ENCODE measurements at places on chromosomes 16 and 17.

- no peaks in the 10 kb centered on the region for H3K36me3 ChIP-seq
- H3K27ac ChIP-seq = no peak overlapping the region
Observed at GRCh38 chr17:9521062-9521461, 54.6 kb downstream of the STX8 start.

DNA sequence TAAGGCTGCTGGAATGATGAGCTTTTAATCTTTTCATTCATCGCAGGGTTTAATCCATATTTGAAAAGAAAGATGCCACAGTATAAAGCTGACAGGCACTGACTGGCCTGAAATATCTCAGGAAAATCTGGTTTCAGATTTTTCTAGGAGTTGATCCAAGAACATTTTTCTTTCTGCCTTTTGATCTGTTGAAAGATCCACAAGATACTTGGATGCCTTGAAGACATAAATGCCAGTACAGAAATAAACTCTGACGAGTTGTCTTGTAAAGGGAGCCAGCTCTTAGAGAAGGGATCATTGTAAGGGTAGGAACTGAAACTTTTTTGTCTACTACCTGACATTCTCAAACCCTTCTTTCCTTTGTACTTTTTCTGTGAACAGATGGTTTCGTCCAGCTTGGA is 25.4 kb upstream of the KRT20 start:
- H3K27ac ChIP-seq = peak overlapping the region; percentile 91
- H3K4me1 ChIP-seq = peaks cover 48% of the 10 kb centered on the region
- no peaks in the 10 kb centered on the region for H3K27me3 ChIP-seq
- DNase-seq = no peak
- no peaks in the 10 kb centered on the region for H3K36me3 ChIP-seq

- no peaks in the 10 kb centered on the region for H3K27me3 ChIP-seq
- no peak for DNase-seq
- H3K4me3 ChIP-seq = peak overlapping the region; percentile 54
- peaks cover 11% of the 10 kb centered on the region for H3K4me1 ChIP-seq
Observed at GRCh38 chr17:47708312-47708863, 14.4 kb downstream of the TBKBP1 start.

DNA sequence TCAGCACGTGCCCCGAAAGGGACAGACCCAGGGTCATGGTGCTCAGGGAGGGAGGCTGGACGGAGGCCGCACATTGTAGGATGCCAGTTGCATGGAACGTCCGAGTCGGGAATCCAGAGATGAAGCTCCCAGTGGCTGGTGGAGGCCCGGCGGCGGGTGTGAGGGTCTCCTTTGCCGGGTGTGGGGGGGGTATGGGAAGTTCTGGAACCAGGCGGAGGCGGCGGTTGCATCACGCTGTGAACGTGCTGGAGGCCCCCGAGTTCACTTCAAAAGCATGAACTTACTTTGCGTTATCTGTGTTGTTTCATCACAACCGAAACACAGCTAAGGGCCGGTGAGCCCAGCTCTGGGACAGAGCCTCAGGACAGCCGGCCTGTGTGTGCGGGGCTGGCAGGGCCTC is 73.4 kb upstream of the GNG13 start:
- no peak overlapping the region for H3K27ac ChIP-seq
- no peak overlapping the region for H3K4me3 ChIP-seq
- no peaks in the 10 kb centered on the region for H3K27me3 ChIP-seq
- H3K4me1 ChIP-seq = no peaks in the 10 kb centered on the region
- no peak for DNase-seq

DNA sequence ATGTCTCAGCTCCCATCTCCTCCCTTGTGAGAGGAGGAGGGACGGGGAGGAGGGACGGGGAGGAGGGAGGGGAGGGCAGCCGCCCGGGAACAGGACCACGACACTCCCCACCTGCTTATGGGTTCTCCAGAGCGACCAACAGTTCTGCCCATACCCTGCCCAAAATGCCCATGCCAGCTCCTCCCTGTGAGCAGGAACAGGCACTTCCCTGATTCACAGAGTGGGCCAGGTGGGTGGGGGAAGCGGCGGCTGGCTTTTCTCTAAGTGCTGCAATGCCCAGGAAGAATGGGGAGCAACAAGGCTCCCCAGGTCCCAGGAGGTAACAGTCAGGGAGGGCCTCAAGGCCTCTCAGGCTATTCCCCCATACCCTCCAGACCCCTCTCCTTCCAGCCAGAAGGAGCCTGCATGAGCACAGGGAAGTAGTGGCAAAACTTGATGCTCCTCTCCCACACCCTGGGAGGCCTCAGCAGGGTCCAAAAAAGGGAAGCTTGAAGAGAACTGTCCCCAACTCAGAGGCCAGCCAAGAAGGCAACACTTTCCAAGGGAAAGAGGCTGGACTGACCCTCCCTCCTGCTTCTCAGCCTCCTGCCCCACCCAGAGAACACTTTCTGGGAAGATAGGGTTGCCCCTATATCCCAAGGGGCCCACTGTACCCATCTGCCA is 53.8 kb downstream of the MYO18A start:
- no peaks in the 10 kb centered on the region for H3K36me3 ChIP-seq
- no peak overlapping the region for H3K27ac ChIP-seq
- H3K4me3 ChIP-seq = no peak overlapping the region
- peaks cover 15% of the 10 kb centered on the region for H3K4me1 ChIP-seq
